ENCODE measurements at places on chromosomes 7 and 10.

DNA sequence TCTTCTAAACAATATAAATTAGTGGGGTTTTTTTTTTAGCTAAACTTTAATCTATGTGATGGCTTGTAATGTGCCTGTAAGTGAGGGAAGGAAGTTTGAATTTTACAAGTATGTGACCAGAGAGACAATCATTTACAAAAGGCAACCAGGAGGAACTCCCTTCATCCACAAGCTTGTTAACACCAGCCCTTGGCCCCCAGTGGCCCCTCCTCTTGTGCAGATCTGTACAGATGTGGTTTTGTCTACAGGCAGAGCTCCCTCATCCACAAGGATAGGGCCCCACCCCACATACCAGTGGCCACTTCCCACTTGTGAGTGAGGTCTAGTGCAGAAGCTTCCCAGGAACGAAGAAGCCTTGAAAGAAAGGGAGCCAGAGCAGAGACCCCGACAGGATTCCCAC is 234.1 kb upstream of the KMT2E start:
- no peaks in the 10 kb centered on the region for H3K4me1 ChIP-seq
- DNase-seq: no peak
- no peaks in the 10 kb centered on the region for H3K36me3 ChIP-seq
- no peak overlapping the region for H3K4me3 ChIP-seq

DNA sequence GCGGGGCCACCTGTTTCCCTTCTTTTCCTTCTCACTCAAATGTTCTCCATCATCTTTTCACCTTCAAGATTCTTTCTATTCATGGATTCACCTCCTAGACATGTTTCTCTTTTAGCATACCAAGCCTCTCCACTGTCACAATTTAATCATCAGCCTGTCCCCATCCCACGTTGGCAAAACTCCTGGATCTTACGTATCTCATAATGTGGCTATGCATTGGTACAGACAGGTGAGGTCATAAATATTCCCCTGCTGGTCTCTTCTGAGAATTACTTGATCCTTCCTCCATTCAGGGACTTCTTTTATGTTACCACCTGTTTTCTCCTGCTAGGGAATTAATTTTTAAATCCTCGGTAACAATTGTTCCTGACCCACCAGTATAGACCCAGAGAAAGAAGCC is 262.6 kb upstream of the NEBL start:
- no peaks in the 10 kb centered on the region for H3K4me1 ChIP-seq
- H3K27ac ChIP-seq: no peak overlapping the region
- DNase-seq: no peak
- H3K4me3 ChIP-seq: no peak overlapping the region
- no peaks in the 10 kb centered on the region for H3K36me3 ChIP-seq
- H3K27me3 ChIP-seq: no peaks in the 10 kb centered on the region

- H3K4me3 ChIP-seq: no peak overlapping the region
- no peak for DNase-seq
- H3K27me3 ChIP-seq: no peaks in the 10 kb centered on the region
These were observed 4.9 kb upstream of the SCD start for GRCh38 chr10:100341953-100342626.

DNA sequence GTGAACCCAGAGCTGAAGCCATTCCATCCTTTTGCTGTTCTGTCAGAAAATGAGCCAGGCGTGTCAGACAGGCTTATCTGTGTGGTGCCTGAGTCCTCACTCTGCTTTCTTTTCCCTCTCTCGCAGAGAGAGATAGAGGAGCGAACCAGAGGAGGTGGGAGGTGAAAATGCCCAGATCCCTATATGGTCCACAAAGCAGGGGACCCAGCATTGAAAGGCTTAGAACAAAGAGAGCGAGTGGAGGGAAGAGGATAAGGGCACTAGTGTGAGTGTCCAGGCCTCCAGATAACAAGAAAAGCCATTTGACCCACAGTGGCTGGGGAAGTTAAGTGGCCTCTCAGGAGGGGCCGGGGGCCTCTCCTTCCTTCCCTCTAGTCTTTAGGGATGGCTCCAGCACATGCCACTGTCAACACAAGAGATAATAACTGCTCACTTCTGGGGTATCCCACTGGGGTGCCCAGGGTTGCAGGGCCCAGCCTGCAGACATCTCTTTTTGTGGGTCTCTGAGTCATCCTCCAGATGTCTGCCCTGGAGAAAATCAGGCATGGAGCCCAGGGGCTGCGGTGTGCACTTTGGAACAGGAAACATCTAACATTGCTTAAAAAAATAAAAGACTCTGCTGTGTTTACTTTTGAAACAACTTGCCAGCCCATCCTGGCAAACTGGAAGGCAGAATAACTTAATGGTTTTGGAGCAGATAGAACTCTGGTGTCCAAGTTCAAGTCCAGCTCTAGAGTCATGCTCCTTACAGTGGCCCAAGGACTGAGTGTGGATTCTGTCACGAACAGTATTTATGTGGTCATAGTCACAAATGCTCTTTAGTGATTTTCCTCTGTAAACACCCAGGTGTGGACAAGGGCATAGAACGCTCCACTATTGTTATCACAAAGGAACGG is 189.5 kb downstream of the CXCL12 start:
- no peaks in the 10 kb centered on the region for H3K36me3 ChIP-seq
- no peaks in the 10 kb centered on the region for H3K27me3 ChIP-seq
- peak; percentile 79 for DNase-seq
- no peak overlapping the region for H3K4me3 ChIP-seq
- peaks cover 30% of the 10 kb centered on the region for H3K4me1 ChIP-seq

- H3K27ac ChIP-seq: no peak overlapping the region
- no peak overlapping the region for H3K4me3 ChIP-seq
- peaks cover 11% of the 10 kb centered on the region for H3K4me1 ChIP-seq
- no peaks in the 10 kb centered on the region for H3K27me3 ChIP-seq
- DNase-seq: no peak
- no peaks in the 10 kb centered on the region for H3K36me3 ChIP-seq
These were observed 61.9 kb downstream of the SYPL1 start for GRCh38 chr7:106050002-106050745.

DNA sequence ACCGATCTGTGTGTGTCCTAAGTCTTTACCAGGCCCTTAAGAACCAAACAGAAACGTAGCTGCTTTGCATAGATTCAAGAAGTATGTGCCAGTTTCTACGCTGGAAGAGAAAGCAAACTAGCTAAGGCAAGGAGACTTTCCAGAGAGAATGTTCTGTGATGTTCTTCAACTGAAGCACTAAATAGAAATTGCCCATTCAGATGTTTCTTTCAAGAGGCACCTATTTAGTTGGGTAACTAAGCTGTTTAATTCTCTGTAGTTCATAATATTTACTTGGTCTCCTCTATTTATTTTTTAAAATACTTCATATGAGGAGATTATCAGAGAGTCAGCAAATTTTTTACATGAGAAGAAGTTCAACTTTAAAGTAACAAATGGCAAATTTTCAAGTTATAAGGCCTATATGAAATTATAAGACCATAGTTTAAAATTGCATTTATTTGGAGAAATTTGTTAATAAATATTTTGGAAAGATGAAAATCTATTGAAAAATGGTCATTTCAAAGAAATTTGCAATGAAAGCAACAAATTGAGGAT is 279.0 kb downstream of the NEBL start:
- H3K27ac ChIP-seq: no peak overlapping the region
- no peak overlapping the region for H3K4me3 ChIP-seq
- no peaks in the 10 kb centered on the region for H3K27me3 ChIP-seq

GRCh38 chr7:5472432-5473315 is 49.0 kb upstream of the TNRC18 start:
- DNase-seq: no peak
- H3K4me3 ChIP-seq: no peak overlapping the region
- no peaks in the 10 kb centered on the region for H3K27me3 ChIP-seq
- H3K36me3 ChIP-seq: no peaks in the 10 kb centered on the region

- H3K4me1 ChIP-seq: no peaks in the 10 kb centered on the region
- no peak for DNase-seq
- no peaks in the 10 kb centered on the region for H3K36me3 ChIP-seq
- no peak overlapping the region for H3K4me3 ChIP-seq
These were observed 173.4 kb upstream of the BMPER start for GRCh38 chr7:33731912-33732311.

- no peaks in the 10 kb centered on the region for H3K36me3 ChIP-seq
- H3K27ac ChIP-seq: peak overlapping the region; percentile 6
- peaks cover 17% of the 10 kb centered on the region for H3K4me1 ChIP-seq
- peak overlapping the region; percentile 54 for H3K4me3 ChIP-seq
- no peaks in the 10 kb centered on the region for H3K27me3 ChIP-seq
These were observed 29.4 kb upstream of the JAKMIP3 start for GRCh38 chr10:132036153-132036886.

DNA sequence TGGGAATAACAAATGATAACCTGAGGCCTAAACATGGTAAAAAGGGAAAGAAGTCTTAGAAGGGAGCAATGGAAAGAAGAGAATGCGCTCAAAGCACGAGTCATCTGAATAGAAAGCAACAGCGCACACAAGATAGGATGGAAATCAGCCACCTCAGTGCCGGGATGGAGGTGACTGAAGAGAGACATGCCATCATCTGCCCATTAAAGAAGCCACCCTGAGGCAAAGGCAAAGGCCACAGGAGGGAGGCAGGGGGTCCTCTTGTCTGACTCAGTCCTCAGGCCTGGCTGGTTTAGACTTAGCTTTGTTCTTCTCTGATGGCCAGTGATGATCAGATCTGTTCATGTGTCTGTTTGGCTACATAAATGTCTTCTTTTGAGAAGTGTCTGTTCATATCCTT is 180.6 kb downstream of the CHCHD3 start:
- no peak for DNase-seq
- no peaks in the 10 kb centered on the region for H3K27me3 ChIP-seq
- H3K4me3 ChIP-seq: no peak overlapping the region
- no peaks in the 10 kb centered on the region for H3K4me1 ChIP-seq

GRCh38 chr10:4345877-4346646 is 479.9 kb upstream of the AKR1E2 start:
- no peaks in the 10 kb centered on the region for H3K4me1 ChIP-seq
- H3K36me3 ChIP-seq: no peaks in the 10 kb centered on the region
- peak overlapping the region; percentile 85 for H3K27ac ChIP-seq
- H3K4me3 ChIP-seq: no peak overlapping the region

- H3K27ac ChIP-seq: no peak overlapping the region
- no peak for DNase-seq
- no peaks in the 10 kb centered on the region for H3K27me3 ChIP-seq
- no peaks in the 10 kb centered on the region for H3K36me3 ChIP-seq
- H3K4me1 ChIP-seq: no peaks in the 10 kb centered on the region
These were observed 73.2 kb downstream of the MYL10 start for GRCh38 chr7:101555921-101556275.

DNA sequence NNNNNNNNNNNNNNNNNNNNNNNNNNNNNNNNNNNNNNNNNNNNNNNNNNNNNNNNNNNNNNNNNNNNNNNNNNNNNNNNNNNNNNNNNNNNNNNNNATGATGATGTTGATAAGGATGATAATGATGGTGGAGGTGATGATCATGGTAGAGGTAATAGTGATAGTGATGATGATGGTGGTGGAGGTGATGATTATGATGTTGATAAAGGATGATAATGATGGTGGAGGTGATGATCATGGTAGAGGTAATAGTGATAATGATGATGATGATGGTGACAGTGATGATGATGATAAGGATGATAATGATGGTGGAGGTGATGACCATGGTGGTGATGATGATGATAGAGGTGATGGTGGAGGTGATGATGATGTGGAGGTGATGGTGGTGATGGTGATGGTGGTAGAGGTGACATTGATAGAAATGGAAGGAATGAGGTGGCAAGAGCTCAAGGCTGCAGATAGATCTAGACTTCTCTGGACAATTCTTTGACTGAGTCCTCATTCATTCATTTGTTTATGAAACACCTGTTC is 47.8 kb downstream of the FAM20C start:
- no peak overlapping the region for H3K4me3 ChIP-seq
- H3K27ac ChIP-seq: no peak overlapping the region
- H3K27me3 ChIP-seq: no peaks in the 10 kb centered on the region
- DNase-seq: no peak

- no peak overlapping the region for H3K27ac ChIP-seq
- DNase-seq: no peak
- H3K36me3 ChIP-seq: peaks cover 7% of the 10 kb centered on the region
- H3K4me3 ChIP-seq: no peak overlapping the region
- no peaks in the 10 kb centered on the region for H3K4me1 ChIP-seq
These were observed 143.3 kb upstream of the NOBOX start for GRCh38 chr7:144546782-144547181.

- no peak overlapping the region for H3K4me3 ChIP-seq
- H3K27ac ChIP-seq: no peak overlapping the region
- H3K27me3 ChIP-seq: no peaks in the 10 kb centered on the region
- H3K4me1 ChIP-seq: no peaks in the 10 kb centered on the region
- DNase-seq: no peak
These were observed 119.9 kb downstream of the FANK1 start for GRCh38 chr10:126016156-126016805.

GRCh38 chr7:154757756-154758155 is 245.2 kb downstream of the PAXIP1 start:
- no peaks in the 10 kb centered on the region for H3K36me3 ChIP-seq
- no peak overlapping the region for H3K4me3 ChIP-seq
- DNase-seq: no peak
- no peak overlapping the region for H3K27ac ChIP-seq

GRCh38 chr7:158973440-158973839 is 117.1 kb downstream of the DYNC2I1 start:
- peak overlapping the region; percentile 22 for H3K4me3 ChIP-seq
- H3K4me1 ChIP-seq: no peaks in the 10 kb centered on the region
- DNase-seq: no peak
- H3K27ac ChIP-seq: no peak overlapping the region

DNA sequence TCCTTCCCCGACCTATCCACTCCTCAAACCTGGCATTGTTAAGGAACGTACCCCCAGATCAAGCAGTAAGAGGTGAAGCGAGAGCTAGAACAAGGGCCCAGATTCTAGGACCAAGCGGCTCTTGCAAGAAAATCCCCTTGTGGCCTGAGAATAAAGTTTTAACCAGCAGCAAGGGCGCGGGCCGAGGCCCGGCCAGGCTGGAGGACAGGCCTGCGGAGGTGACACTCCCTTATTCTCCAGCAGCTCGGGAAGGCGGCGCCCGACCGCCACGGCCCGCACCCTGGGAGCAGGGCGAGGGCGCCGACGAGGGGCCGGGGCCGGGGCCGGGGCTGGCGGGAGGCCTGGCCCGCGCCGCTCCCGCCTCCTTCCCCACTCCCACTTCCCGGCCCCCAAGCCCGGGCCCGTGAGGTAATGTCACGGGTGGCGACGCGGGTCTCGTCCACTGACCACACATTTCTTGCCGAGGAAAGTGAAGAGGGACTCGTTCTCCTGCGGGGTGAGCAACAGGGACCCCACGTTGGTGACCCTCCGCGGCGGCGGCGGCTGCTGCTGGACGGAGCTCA is 551 bp downstream of the WASL start:
- peak overlapping the region; percentile 92 for H3K4me3 ChIP-seq
- no peaks in the 10 kb centered on the region for H3K27me3 ChIP-seq
- H3K4me1 ChIP-seq: peaks cover 64% of the 10 kb centered on the region
- H3K36me3 ChIP-seq: no peaks in the 10 kb centered on the region
- peak overlapping the region; percentile 99 for H3K27ac ChIP-seq

- DNase-seq: no peak
- no peaks in the 10 kb centered on the region for H3K36me3 ChIP-seq
- H3K4me1 ChIP-seq: peaks cover 14% of the 10 kb centered on the region
- H3K4me3 ChIP-seq: no peak overlapping the region
These were observed 101.8 kb upstream of the PITRM1 start for GRCh38 chr10:3274414-3274813.

Measured in right atrium auricular region (tissue), 2 donors.